ENCODE measurements at places on chromosomes 11 and 22. TPM values are rescaled to one million over a fixed set of nuclear protein-coding genes. Genes with fewer than 3 reads are reported as not detected.

- no peak overlapping the region for H3K4me3 ChIP-seq
- no peak overlapping the region for H3K27ac ChIP-seq
- H3K27me3 ChIP-seq: no peaks in the 10 kb centered on the region
- no peak for DNase-seq
- no peaks in the 10 kb centered on the region for H3K4me1 ChIP-seq
Observed at GRCh38 chr11:61095021-61095420, 7.3 kb upstream of the CD5 start.

- no peak for DNase-seq
- H3K4me1 ChIP-seq: no peaks in the 10 kb centered on the region
- no peak overlapping the region for H3K4me3 ChIP-seq
- H3K27me3 ChIP-seq: no peaks in the 10 kb centered on the region
- no peak overlapping the region for H3K27ac ChIP-seq
Observed at GRCh38 chr22:35590634-35591295, 26.4 kb downstream of the MB start.

- no peak overlapping the region for H3K4me3 ChIP-seq
- H3K4me1 ChIP-seq: no peaks in the 10 kb centered on the region
- H3K36me3 ChIP-seq: no peaks in the 10 kb centered on the region
- H3K27ac ChIP-seq: no peak overlapping the region
- no peaks in the 10 kb centered on the region for H3K27me3 ChIP-seq
- DNase-seq: no peak
Observed at GRCh38 chr22:33883561-33883960, 36.7 kb downstream of the LARGE1 start.

- no peaks in the 10 kb centered on the region for H3K27me3 ChIP-seq
- no peaks in the 10 kb centered on the region for H3K36me3 ChIP-seq
- H3K4me3 ChIP-seq: no peak overlapping the region
- no peaks in the 10 kb centered on the region for H3K4me1 ChIP-seq
Observed at GRCh38 chr22:27331526-27332281, 469.9 kb downstream of the MN1 start.

GRCh38 chr22:27032091-27032761, 374.8 kb downstream of the MIAT start:
- H3K27ac ChIP-seq: no peak overlapping the region
- no peaks in the 10 kb centered on the region for H3K4me1 ChIP-seq
- DNase-seq: no peak
- no peak overlapping the region for H3K4me3 ChIP-seq
- H3K27me3 ChIP-seq: peaks cover 3% of the 10 kb centered on the region
- H3K36me3 ChIP-seq: no peaks in the 10 kb centered on the region

DNA sequence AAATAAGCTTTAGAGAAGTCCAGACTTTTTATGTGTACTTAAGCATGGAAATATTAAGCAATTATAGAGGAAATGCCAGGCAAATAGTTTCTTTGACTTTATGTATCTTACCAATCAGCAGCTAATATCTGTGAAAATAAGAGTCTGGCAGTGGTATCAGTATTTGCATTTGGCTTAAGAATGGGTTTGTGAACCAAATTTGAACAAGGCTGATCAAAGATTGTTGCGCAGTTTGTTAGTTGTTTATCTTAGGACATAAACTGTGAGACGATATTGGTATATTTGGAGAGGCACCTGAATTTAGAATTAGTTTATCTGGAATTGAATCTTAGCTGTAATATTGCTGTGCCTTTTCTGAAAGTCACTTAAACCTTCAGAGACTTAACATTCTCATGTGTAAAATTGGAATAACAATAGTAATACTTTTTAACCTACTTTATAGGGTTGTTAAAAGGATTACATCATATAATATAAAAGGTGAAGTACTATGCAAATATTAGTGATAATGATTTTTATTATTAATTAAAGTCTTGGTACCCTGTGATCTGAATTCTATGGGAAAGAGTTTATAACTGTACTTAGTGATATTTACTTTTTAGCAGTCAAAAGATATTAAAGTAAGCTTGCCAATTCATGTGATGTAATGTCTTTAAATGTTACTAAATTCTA, 66.4 kb downstream of the DYNC2H1 start:
- DNase-seq: no peak
- no peaks in the 10 kb centered on the region for H3K27me3 ChIP-seq
- no peak overlapping the region for H3K4me3 ChIP-seq
- no peak overlapping the region for H3K27ac ChIP-seq
- no peaks in the 10 kb centered on the region for H3K4me1 ChIP-seq
- H3K36me3 ChIP-seq: no peaks in the 10 kb centered on the region

Gene MPPED2
- total RNA-seq: 0.37 TPM

Gene LIMK2
- 39.2 TPM for total RNA-seq

Gene PHF5A
- total RNA-seq: 27.3 TPM

Gene SLC6A5
- total RNA-seq: not detected
